HCT116 (cell line): ENCODE measurements at places on chromosomes 5 and 9. TPM values are rescaled to one million over a fixed set of nuclear protein-coding genes. Genes with fewer than 3 reads are reported as not detected.

SLC6A3 gene
- total RNA-seq: not detected

GMCL2 gene
- total RNA-seq: not detected

SMIM27 gene
- 8.1 TPM for total RNA-seq

EQTN gene
- total RNA-seq: not detected

PRUNE2 gene
- total RNA-seq: 0.59 TPM

PCDHA7 gene
- total RNA-seq: not detected

MCTP1 gene
- total RNA-seq: 0.44 TPM

DNA sequence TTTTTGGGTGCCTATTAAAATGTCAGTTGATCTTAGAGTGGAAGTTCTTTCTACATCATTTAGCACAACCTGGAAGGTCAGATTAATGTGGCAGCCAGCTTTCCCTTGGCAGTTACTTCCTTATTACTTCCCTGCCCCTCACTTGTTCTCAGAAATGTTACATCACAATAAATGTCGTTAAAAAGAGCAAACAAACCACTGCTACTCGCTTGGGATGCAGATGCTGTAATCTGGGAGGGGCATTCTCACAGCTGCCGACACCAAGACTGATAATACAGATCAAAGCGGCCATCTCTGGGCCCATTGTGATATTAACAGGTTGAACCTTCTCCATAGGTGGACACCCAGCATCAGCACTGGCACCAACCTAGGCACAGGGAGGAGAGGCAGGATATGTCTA is 29.3 kb downstream of the PLAC8L1 start:
- H3K27ac ChIP-seq: no peak overlapping the region
- no peaks in the 10 kb centered on the region for H3K27me3 ChIP-seq
- H3K36me3 ChIP-seq: no peaks in the 10 kb centered on the region
- H3K4me1 ChIP-seq: peaks cover 9% of the 10 kb centered on the region
- DNase-seq: no peak
- no peak overlapping the region for H3K4me3 ChIP-seq

GRCh38 chr9:127177231-127177630 is 54.8 kb upstream of the ANGPTL2 start:
- H3K27ac ChIP-seq: no peak overlapping the region; the same call in 1 of the 2 replicates
- no peak overlapping the region for H3K4me3 ChIP-seq
- no peaks in the 10 kb centered on the region for H3K4me1 ChIP-seq
- no peaks in the 10 kb centered on the region for H3K36me3 ChIP-seq
- no peak for DNase-seq
- no peaks in the 10 kb centered on the region for H3K27me3 ChIP-seq

DNA sequence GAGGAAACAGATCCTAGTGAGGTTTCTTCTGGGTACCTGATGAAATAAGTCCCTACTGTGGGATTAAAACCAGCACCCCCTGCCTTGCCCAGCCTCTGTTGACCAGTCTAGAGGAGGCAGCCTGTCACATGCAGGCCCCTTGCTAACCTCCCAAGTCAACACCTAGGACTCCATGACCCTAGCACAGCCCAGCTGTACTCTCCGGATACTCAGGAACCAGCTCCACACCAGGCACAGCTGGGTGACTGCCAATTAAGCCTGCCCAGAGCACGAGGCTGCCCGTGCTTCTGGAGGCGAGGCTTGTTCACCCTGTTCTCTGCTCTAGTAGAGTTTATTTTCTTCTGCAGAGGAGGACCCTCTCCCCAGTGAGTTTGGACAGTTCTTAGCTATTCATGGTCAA is 92.5 kb downstream of the SNX24 start:
- no peak overlapping the region for H3K4me3 ChIP-seq
- DNase-seq: no peak
- no peak overlapping the region for H3K27ac ChIP-seq
- H3K36me3 ChIP-seq: no peaks in the 10 kb centered on the region
- H3K4me1 ChIP-seq: no peaks in the 10 kb centered on the region

- DNase-seq: peak; percentile 59
- H3K4me1 ChIP-seq: no peaks in the 10 kb centered on the region
- H3K27ac ChIP-seq: no peak overlapping the region
Observed at GRCh38 chr5:120457839-120458507, 6.1 kb upstream of the PRR16 start.

GRCh38 chr9:69357030-69357775 is 32.2 kb downstream of the ENTREP1 start:
- H3K36me3 ChIP-seq: no peaks in the 10 kb centered on the region
- H3K4me3 ChIP-seq: no peak overlapping the region
- H3K27ac ChIP-seq: no peak overlapping the region

- DNase-seq: no peak
- no peaks in the 10 kb centered on the region for H3K4me1 ChIP-seq
- no peaks in the 10 kb centered on the region for H3K36me3 ChIP-seq
- no peak overlapping the region for H3K4me3 ChIP-seq
- H3K27ac ChIP-seq: no peak overlapping the region
Observed at GRCh38 chr5:168192120-168192519, 99.3 kb upstream of the WWC1 start.

DNA sequence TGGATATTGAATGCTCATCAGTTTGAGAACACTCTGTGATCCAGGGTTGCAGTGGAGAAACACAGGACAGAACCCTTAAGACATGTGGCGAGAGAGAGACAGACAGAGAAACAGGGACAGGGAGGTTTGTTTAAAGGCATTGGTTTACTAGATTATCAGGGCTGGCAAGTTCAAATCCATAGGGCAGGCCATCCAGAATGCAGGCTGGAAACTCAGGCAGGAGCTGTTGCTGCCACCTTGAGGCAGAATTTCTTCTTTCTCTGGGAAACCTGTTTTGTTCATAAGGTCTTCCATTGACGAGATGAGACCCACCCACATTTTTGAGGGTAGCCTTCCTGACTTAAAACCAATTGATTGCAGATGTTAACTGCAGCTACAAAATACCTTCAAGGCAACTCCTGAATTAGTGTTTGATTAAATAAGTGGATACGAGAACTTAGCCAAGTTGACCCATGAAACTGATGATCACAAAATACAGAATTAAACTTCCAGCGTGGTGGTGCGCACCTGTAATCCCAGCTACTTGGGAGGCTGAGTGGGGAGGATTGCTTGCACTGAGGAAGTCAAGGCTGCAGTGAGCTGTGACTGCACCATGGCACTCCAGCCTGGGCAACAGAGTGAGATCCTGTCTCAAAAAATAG is 55.9 kb downstream of the NSUN2 start:
- no peaks in the 10 kb centered on the region for H3K36me3 ChIP-seq
- H3K27ac ChIP-seq: no peak overlapping the region
- peak; percentile 44 for DNase-seq
- no peaks in the 10 kb centered on the region for H3K4me1 ChIP-seq
- peaks cover 34% of the 10 kb centered on the region; the same call in 1 of the 2 replicates for H3K27me3 ChIP-seq
- no peak overlapping the region for H3K4me3 ChIP-seq

- H3K27ac ChIP-seq: no peak overlapping the region
- no peaks in the 10 kb centered on the region for H3K4me1 ChIP-seq
- H3K4me3 ChIP-seq: no peak overlapping the region
Observed at GRCh38 chr5:66010476-66010875, 84.1 kb downstream of the ERBIN start.

- H3K27me3 ChIP-seq: no peaks in the 10 kb centered on the region
- H3K4me3 ChIP-seq: no peak overlapping the region
- DNase-seq: no peak
- H3K27ac ChIP-seq: no peak overlapping the region
Observed at GRCh38 chr9:130092910-130093309, 39.2 kb downstream of the GPR107 start.

GRCh38 chr9:14730461-14730898 is 7.9 kb upstream of the CER1 start:
- H3K36me3 ChIP-seq: no peaks in the 10 kb centered on the region
- H3K27me3 ChIP-seq: peaks cover 21% of the 10 kb centered on the region
- no peaks in the 10 kb centered on the region for H3K4me1 ChIP-seq
- no peak overlapping the region for H3K27ac ChIP-seq
- no peak for DNase-seq

DNA sequence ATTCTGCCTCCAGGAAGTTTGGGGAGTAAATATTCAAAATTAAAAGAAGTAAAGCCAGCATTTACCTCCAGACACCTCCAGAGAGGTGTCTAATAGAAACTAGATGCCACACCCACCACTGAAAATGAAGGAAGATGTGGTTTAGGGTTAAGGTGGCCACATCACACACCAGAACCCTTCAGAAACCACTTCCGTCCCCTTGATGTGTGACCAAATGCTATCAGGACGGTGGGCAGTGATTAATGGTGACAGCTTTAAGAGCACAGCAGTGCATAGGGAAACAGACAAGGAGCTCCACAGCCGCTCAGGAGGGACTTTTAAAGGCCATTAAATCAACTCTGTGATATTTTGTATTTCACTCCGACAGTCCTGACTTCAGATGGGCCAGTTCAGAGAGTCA is 295.2 kb downstream of the BRINP1 start:
- no peaks in the 10 kb centered on the region for H3K36me3 ChIP-seq
- DNase-seq: no peak
- no peak overlapping the region for H3K27ac ChIP-seq
- H3K27me3 ChIP-seq: no peaks in the 10 kb centered on the region

- H3K36me3 ChIP-seq: no peaks in the 10 kb centered on the region
- H3K4me3 ChIP-seq: no peak overlapping the region
- H3K4me1 ChIP-seq: no peaks in the 10 kb centered on the region
- H3K27me3 ChIP-seq: peaks cover 8% of the 10 kb centered on the region; the same call in 1 of the 2 replicates
Observed at GRCh38 chr5:158761161-158761560, 338.6 kb downstream of the EBF1 start.

- H3K27ac ChIP-seq: no peak overlapping the region
- H3K27me3 ChIP-seq: no peaks in the 10 kb centered on the region
- H3K4me3 ChIP-seq: no peak overlapping the region
- DNase-seq: no peak
Observed at GRCh38 chr5:91474201-91474600, 91.1 kb upstream of the ARRDC3 start.

GRCh38 chr5:142304013-142304701 is 20.7 kb downstream of the SPRY4 start:
- H3K4me1 ChIP-seq: peaks cover 31% of the 10 kb centered on the region
- H3K36me3 ChIP-seq: peaks cover 8% of the 10 kb centered on the region; the same call in 1 of the 2 replicates
- H3K4me3 ChIP-seq: no peak overlapping the region
- H3K27ac ChIP-seq: no peak overlapping the region

GRCh38 chr9:69542058-69542457 is 130.1 kb downstream of the APBA1 start:
- no peak overlapping the region for H3K27ac ChIP-seq
- no peaks in the 10 kb centered on the region for H3K36me3 ChIP-seq
- no peak overlapping the region for H3K4me3 ChIP-seq
- H3K27me3 ChIP-seq: peaks cover 61% of the 10 kb centered on the region
- DNase-seq: no peak

DNA sequence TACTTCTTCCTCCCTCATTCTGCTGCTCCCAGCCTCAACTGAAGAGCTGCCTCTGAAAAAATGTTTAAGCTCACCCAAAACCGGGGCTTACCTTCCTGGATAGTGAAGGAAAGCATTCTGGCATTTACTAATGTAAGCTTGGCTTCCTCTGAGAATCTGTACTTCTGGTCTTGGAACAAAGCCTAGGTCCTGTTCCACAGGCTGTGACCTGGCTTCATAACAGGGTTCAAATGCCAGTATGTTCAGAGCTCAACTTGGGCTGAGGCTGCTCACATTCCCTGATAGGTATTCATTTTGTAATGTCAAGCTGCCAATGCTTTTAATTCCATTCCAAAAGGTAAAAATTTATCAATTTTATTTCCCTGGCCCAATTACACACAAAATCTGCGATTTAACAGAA is 411.7 kb upstream of the KCNN2 start:
- H3K4me1 ChIP-seq: no peaks in the 10 kb centered on the region
- no peak overlapping the region for H3K4me3 ChIP-seq
- H3K27ac ChIP-seq: no peak overlapping the region
- H3K36me3 ChIP-seq: no peaks in the 10 kb centered on the region
- no peak for DNase-seq

- no peaks in the 10 kb centered on the region for H3K36me3 ChIP-seq
- peaks cover 41% of the 10 kb centered on the region for H3K27me3 ChIP-seq
- DNase-seq: no peak
- H3K4me1 ChIP-seq: no peaks in the 10 kb centered on the region
Observed at GRCh38 chr5:147055850-147056566, 177.5 kb upstream of the PPP2R2B start.

DNA sequence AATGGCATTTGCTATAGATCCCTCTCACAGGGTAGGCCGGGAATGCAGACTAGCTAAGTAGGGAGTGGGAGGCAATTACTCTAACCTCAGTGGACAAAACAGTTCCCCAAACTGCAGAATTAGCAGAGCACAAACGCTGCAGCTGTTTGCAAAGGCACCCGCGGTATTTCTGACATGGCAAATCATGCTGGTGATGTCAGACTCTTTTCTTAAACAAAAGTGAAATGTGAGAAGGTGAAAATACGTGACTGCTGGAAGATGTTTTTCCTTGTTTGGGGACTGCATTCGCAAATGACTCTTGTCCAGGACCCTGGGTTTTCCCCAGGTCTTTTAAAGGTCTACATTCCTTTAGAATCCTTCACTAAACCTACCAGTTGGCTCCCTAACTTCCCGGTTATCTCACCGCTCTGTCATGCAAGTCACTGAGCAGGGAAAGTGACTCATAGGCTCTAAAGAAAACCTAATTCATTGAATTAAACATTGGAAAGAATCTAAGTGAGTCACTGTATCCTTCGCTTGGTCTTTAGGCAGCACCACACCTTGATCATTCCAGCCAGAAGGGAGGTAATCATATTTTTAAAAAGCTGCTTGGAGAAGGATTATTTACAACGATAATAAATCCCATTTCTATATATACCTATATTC is 91.5 kb upstream of the DNAH5 start:
- peak overlapping the region; percentile 96 for H3K27ac ChIP-seq
- H3K27me3 ChIP-seq: no peaks in the 10 kb centered on the region
- H3K4me1 ChIP-seq: peaks cover 90% of the 10 kb centered on the region
- DNase-seq: peak; percentile 92
- peak overlapping the region; percentile 24 for H3K4me3 ChIP-seq

DNA sequence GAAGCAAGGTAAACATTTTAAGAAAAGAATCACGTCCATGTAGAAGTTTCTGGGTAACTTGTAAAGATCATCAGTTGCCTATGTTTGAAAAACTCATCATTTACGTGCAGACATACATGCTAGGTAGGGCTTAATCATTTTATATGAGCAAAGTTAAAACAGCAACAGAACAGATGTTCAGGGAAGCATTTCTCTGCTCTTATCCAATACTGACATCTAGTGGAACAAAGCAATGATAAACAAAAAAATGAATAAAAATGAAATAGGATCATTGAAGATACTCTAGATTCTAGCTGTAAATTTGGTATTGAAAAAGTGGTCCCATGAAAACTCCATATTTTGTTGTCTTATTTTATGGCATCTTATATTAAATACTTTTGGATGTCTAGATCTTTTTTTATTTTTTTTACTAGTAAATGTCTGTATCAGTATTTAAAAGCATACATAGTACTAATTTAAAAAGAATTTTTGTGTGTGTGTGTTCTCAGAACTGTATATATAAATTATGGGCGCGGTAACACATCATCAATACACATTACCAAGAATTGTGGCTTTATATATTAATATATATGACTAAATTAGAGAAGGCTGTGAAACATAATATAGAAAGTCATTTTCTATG is 1050.2 kb downstream of the CDH12 start:
- no peak overlapping the region for H3K27ac ChIP-seq
- no peak for DNase-seq
- H3K4me1 ChIP-seq: no peaks in the 10 kb centered on the region
